Activated T-helper 17 cell treated with anti-CD3 and anti-CD28 coated beads, Interleukin-2, amount 50 U/mL, for 72 hours (primary cell): ENCODE measurements at places on chromosomes 4 and X.

DNA sequence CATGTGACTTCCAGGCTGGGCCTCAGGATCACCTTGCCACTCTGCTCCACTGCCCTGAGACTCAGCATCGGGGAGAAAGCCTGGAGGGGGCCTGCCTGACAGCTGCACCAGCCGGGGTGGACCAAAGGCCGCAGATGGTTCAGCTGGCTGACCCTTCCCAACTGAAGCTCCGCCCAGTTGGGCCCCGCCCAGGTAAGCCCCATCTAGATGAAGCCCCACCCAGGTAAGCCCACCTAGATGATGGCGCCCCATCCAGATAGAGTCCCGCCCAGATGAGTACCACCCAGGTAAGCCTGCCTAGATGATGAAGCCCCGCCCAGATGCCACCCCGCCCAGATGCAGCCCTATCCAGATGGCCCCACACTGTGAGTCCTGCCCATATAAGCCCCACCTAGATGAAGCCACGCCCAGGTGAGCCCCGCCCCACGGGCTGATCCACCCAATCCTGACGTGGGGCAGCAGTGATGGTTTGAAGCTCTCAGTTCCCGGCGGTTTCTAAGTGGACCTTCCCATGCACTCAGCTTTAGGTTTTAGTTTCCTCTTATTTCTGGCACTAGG, 10.0 kb downstream of the ZFYVE28 start:
- no peak for ATAC-seq

DNA sequence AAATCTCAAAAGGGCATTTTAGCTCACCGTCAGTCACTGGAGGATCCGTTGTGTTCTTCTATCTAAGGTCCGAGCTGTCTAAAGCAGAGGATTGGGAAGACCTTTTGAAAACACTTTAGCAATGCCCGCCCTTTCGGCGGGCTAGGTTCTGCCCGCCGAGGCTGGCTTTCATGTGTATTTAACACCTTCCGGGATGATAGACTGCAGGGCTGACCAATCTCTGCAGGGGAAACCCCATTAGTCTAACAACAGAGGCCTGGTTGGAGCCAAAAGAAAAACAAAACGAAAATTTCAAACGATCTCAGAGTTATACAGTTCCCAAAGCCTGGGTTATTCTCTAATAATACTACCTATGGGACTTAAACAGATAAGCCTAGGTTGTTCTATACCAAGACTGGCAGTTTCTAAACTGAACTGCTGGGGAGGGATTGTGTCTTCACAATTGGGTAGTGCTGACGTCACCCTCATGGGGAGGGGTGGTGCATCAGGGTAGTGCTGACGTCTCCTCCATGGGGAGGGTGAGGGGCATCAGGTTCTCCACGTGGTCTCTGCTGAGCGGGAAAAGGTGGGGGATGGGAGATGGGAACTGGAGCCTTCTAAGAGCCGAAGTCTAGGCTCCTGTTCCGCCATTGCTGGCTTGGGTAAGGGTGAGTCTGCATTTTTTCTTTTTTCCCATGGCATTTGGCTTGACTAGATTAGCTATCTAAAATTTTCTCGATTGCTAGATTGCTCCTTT, 14.8 kb upstream of the CUL4B start:
- no peak for ATAC-seq

- ATAC-seq, result peak; percentile 71
Observed at GRCh38 chr4:26885912-26886274, 25.3 kb downstream of the STIM2 start.

GRCh38 chr4:89752932-89753598, 83.9 kb downstream of the SNCA start:
- no peak for ATAC-seq

DNA sequence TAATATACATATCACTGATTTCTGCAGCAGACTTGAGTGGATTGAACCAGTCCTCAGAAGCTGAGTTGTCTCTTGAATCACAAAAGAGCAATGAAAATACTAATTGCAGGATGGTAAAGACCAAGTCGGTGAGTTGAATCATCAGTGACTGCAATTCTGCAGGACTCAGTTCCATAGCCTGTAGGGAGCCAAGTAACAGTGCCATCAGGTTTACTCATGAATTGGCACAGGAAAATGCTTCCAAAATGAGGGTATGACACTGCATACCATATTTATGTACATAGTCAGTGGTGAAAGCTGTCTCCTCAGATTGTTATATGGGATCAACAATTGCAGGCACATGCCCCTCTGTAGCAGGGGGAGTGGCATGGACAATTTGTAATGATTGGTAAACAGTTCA, 192.8 kb downstream of the CCNG2 start:
- no peak for ATAC-seq

- ATAC-seq, result no peak
Observed at GRCh38 chr4:2305766-2306501, 44.0 kb upstream of the MXD4 start.
